ENCODE measurements at places on chromosomes 7 and 10.

DNA sequence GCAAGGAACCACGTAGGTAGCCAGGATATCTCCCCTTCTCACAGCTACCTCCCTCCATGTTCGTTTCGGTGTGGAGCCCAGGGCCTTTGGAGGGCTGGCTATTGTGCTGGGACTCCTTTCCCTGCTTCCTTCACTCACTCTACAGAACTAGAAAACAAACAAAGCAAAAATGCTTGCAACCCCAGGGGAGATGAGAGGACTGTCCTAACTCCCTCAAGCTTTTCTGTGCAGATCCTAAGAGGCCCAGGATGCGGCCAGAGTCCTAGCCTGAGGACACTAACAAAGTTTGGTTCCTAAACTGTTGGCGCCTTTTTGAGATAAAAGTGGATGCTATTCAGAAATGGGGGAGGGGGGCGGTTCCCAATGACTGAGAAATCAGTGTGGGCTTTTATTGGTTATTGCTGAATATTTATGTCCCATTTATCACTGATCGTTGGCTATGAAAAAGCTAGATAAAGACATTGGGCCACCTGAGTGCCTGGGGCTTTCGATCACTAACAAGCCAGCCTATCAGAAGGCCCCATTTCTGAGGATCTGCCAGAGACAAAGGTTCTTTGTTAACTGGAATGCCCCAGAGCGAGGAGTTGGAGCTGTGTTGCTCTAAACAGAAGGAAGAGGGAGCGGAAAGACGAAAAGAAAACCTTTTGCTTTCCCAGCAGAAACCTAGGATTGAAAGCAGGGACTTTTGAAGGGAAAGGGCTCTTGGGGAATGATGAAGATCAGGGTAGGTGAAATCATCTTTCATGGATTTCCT lies 95.2 kb upstream of the EGR2 start:
- DNase-seq: no peak

GRCh38 chr7:136342251-136342650 lies 365.1 kb upstream of the MTPN start:
- no peak for DNase-seq

DNA sequence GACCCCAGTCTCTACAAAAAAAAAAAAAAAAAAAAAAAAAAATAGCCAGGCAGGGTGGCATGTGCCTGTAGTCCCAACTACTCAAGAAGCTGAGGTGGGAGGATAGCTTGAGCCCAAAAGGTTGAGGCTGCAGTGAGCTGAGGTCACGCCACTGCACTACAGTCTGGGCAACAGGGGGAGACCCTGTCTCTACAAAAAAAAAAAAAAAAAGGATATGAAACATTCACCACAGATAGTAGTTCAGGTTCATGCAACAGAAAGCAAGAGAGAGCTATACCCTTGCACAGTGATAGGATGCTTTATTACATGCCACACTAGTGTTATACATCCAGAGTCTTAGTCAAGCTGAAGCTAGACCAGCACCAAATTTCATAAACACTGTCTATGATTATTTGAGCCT lies 148.4 kb upstream of the KAT6B start:
- DNase-seq: no peak

GRCh38 chr7:81245353-81245752 lies 326.5 kb upstream of the SEMA3C start:
- DNase-seq: no peak

DNA sequence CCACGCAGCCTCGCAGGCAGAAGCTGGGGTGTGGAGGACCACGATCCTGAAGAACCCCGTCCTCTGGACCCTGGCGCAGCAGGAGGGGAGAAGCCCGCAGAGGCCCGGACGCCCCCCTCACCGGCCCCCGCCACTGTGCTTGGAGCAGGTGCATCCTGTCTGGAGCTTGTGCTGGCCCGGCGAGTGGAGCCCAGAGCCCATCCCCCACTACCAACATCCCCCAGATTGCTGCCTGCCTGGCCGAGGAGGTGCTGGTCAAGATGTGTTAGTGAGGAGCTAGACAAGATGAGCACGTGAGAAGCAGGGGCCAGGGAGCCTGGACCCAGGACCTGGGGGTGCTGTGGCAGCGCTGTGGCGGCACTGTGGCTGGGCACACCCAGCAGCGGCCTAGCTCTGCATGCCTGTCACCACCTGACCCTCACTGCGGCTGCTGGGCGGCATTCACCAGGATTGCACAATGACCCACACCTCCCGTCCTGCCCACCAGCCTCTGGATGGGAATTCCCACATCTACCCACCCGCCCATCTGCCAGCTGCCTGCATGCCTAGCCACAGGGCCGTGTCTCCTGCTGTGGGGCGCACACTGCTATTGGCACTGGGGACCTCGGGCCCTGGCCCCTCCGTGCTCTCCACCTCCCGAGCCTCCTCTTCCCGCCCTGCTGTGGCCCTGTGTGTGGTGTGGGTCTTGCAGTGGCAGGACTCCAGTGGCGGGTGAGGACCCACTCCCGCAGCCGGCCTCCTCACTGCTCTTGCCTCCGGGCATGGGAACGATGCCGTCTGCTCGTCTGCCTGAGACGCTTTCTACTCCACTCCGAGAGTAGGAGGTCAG lies 11.8 kb downstream of the GPR146 start:
- no peak for DNase-seq

GRCh38 chr7:29032146-29032545 lies 74.0 kb upstream of the TRIL start:
- DNase-seq: no peak

DNA sequence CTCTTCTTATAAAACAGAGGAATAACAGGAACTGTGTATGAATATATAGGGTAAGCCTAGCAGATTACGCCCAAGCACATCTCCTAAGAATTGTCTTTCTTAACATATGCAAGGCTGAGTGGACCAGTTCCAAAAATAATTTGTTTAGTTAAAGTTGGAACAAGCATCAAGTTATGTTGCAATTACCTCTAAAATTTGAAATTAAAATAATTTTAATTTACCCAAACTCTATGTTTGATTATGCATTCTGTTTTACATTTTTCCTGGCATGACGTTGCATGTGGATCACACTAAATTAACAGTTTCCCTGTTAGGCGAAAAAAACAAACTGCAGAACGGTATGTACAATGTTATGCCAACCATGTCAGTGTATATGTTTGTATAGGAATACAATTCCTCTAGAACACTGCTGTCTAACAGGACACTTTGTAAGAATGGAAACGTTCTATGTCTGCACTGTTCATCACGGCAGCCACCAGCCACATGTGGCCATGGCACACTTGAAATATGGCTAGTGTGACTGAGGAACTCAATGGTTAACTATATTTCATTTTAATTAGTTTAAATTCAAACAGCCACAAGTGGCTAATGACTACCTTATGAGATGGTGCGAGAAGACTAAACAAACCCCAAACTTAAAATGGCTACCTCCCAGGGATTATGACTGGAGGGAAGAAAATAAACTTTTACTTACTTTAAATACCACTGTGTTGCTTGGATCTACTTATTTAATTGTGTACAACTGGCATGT lies 281.1 kb upstream of the KLF14 start:
- no peak for DNase-seq

- DNase-seq: no peak
These were observed 117.6 kb downstream of the ARHGAP22 start for GRCh38 chr10:48487244-48487643.

- DNase-seq: no peak
These were observed 22.7 kb upstream of the MKRN1 start for GRCh38 chr7:140501966-140502365.

DNA sequence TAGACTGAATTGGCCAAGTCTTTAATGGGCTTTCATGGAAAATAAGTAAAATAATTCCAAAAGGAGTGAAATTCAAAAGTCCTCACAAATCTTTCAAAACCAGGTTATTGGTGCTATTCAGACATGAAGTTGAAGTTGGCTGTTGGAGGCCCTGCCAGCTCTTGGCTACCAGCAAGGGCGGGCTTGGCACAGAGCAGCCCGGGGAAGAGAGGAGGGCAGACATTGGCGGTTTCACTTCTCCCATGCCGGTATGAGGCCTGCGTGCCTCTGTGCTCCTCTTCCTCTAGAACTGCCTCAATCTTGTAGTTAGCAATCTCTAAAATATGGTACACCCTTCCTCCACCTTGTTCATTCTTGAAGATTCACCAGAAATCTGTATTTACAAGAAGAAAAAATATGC lies 16.4 kb upstream of the NPS start:
- no peak for DNase-seq

GRCh38 chr10:106136175-106136574 lies 1028.3 kb downstream of the SORCS1 start:
- no peak for DNase-seq
